ENCODE measurements at places on chromosomes 1 and 21.

DNA sequence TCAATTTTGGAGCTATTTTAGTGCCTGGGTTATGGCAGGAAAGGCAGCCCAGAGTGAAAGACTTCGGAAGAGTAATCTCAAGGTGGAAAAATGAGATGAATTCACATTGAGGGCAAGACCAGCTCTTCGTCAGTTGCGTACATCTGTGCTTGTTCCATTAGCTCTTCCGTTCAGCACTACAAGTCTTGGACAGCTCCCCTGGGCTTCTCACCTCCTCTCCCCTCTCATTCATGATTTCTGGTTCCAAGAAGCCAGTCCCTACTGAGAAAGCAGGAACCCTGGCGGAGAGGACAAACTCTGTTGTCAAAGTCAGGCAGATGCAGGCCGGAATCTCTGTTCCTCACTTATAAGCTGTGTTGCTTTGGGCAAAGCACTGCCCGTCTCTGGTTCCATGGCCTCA, 76.5 kb downstream of the ACTL8 start:
- no peak for DNase-seq

DNA sequence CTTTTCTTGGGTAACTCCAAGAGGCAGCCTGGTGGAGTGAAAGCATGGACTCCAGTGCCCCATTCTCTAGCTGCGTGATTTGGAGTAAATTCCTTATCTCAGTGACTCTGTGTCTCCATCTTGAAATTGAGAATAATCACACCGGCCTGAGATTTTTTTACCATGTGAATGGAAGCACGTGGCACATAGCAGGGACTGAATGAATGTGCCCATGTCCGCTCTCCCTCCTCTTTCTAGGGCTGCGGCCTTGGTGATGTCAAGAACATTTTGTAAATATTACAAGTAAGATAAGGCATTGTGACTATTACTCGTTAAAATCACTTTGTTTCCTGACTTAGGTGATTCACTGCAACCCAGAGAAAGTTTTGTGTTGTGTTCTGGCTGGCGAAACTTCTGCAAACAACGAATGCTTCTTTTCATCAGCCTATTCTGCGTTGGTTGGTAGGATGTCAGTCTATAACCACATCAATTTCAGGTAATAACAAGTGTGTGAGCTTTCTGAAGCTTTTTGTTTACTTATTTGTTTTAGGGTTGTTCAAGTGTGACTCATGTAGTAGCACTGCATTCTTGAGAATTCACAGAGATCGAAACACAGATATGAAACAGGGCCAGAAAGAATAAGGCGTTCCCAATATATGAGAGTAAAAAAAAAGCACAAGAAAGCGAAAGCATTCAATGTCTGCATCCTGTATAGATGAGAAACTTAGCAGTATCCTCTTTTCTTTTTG, 135.7 kb upstream of the SLC45A1 start:
- no peak for DNase-seq

- DNase-seq: no peak
Measured at GRCh38 chr1:109935451-109935900, 24.8 kb downstream of the CSF1 start.

- DNase-seq: no peak
Measured at GRCh38 chr1:193676996-193677549, 490.7 kb upstream of the B3GALT2 start.

- no peak for DNase-seq
Measured at GRCh38 chr1:36880155-36881067, 153.9 kb downstream of the GRIK3 start.

GRCh38 chr1:227167276-227168101, 150.8 kb downstream of the CDC42BPA start:
- DNase-seq: no peak

DNA sequence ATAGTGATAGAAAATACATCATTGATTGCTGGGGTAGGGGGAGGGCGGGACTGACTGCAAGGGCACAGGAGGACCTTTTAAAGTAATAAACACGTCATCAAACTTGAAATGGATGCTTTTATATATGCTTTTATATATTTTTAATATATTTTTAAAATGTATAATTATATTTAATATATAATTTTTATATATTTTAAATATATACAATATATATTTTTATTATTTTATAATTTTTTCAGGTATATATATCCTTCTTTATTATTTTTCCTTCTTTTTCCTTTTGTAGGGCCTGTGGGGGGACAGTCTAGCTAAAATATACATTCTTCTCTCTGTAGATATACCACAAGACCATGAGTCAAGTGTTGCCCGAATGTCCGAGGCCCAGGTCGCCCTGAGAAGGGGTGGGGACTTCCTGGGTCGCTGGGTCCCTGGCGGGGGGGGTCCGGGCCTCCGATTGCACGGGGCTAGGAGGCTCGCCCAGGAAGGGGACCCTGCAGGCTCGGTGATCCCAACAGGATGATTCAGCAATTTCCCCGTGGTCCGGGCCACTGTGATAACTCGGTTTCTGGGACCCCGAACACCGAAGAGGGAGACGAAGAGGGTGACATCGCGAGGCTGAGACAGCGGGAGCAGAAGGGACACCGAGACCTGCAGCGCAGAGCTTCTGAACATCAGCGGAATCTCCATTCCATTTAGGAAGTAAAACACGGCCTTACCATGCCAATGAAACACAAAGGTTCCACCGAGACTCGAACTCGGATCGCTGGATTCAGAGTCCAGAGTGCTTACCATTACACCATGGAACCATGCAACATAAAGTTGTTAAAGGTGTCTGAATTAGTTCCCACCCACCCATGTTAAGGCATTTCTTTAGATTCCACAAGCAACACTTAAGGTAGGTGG, 112.5 kb upstream of the NBPF11 start:
- peak; percentile 68 for DNase-seq

- no peak for DNase-seq
Measured at GRCh38 chr1:43402089-43402865, 12.6 kb downstream of the SZT2 start.

GRCh38 chr1:11600836-11601235, 53.4 kb downstream of the FBXO2 start:
- DNase-seq: no peak

GRCh38 chr1:168422203-168422847, 121.5 kb downstream of the XCL2 start:
- no peak for DNase-seq

- DNase-seq: no peak
Measured at GRCh38 chr1:96995351-96995750, 273.8 kb downstream of the PTBP2 start.

DNA sequence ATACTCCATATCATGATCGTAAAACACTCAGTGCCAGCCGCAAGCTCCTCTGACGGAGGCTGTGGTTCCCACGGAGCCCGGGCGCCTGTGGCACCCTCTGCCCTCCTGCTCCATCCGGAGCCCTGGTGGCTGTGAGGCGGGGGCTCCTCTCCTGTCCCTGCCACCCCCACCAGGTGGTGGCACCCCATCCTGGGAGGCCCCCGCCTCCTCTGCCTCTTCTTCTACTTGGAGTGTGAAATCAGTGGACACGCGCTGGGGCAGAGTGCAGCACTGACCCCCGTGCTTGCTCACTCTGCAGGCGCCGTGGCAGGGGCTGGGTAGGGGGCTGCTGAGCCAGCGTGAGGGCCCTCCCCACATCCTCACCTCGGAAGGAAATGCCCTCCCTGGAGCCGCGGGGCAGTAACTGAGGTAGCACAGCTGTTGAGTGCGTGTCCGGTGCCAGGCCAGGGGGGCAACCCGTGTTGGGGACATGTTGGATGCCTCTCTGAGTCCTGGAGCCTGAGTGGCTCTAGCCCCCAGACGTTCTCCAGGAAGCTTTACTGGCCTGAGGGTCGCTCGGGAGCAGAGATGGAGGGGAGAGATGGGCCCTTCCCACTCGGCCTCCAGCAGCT, 58.7 kb upstream of the ABCG1 start:
- DNase-seq: no peak

- DNase-seq: no peak
Measured at GRCh38 chr1:223114871-223115270, 28.2 kb downstream of the TLR5 start.

DNA sequence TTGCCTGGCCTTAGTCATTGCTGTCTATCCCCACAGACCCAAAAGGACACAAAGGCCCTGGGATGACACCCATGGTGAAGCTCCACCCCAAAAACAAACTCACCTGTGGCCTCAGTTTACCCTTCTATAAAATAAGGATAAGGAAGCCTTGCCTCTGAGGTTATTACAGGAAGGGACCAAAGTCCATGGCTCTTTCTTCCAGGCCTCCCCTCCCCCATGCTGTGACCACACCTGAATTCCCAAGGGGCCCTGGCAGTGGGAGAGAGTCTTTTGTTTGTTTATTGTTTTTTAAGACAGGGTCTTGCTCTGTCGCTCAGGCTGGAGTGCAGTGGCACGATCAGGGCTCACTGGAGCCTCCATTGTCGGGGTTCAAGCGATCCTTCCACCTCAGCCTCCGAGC, 10.5 kb upstream of the TNFRSF25 start:
- no peak for DNase-seq

DNA sequence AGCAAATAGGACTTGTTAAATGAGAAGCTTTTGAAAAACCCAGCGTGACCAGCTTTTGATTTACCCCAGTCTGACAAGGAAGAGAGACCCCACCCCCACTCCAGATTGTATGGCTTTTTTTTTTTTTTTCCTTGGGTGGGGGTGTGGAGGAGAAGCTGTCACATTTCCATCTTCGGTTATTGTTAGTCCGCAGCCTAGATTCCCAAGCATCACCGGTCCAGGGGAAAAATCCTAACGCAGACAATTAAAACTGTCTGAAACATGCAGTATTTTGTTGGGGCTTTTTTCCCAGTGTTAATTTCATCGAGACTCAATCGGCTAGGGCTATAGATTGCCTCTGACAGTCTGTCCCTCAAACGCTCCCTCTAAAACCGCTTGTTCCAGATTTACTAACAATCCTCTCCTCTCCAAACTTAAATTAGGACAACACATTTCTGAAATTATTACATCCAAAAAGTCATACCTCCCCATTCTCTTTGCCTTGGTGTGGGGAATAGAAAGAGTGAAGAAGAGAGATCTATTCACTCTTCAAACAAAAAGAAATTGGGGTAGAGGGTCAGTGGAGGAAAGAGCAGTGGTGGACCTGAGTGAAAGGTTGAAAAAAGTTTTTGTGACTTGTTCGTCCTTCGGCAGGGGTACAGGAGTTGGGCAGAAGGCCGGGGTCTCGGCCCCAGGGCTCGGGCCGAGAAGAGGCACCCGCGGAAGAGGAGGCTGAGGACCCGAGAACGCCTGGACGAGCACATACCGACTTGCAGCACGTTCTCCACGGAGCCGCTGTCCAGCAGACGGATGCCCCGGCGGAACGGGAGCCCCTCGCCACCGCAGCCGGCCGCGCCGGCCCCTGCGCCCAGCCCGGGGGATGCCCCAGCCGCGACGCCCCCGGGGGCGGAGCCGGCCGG, 1.1 kb downstream of the ZSWIM5 start:
- peak; percentile 79 for DNase-seq

DNA sequence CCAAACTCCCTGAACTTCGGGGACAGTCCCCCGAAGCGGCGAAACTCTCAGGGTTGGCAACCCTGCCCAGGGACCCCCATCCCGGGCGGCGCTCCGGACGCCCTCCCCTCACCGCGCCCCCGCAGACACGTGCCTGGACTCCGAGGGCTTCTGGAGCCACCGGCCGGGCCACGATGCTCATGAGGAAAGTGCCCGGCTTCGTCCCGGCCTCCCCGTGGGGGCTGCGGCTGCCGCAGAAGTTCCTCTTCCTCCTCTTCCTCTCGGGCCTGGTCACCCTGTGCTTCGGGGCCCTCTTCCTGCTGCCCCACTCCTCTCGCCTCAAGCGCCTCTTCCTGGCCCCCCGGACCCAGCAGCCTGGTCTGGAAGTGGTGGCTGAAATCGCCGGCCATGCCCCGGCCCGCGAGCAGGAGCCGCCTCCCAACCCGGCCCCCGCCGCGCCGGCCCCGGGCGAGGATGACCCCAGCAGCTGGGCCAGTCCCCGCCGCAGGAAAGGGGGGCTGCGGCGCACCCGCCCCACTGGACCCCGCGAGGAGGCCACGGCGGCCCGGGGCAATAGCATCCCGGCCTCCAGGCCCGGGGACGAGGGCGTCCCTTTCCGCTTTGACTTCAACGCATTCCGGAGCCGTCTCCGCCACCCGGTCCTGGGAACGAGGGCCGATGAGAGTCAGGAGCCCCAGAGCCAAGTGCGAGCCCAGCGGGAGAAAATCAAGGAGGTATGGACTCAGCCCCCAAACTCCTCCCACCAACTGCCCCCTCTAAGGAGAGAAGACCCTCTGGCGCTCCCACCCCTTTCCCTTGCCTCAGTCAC, 1.2 kb downstream of the MAN1C1 start:
- no peak for DNase-seq

GRCh38 chr1:11364170-11364569, 91.2 kb downstream of the UBIAD1 start:
- DNase-seq: no peak

Measured in brain (organoid and tissue), 16 donors.